T follicular helper cell (primary cell): ENCODE measurements at places on chromosomes 6 and 20.

DNA sequence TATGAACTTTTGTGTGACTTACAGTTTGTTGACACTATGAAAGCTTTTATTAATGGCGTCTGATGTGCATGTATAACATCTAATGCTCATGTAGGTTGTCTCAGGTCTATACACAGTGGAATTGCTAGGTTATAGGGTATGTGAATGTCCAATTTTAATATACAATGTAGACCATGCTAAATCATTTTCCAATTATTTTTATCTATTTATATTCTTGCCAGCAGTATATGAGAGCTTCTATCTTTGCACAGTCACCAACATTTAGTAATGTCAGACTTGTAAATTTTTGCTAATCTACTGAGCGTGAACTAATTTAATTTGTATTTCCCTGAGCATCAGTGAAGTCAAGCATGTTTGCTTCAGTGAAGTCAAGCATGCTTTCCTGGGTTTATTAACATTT is 64.4 kb downstream of the TPD52L1 start:
- no peak for DNase-seq

- no peak for DNase-seq
Measured at GRCh38 chr6:150517175-150517574, 82.5 kb upstream of the PLEKHG1 start.

- DNase-seq, result no peak
Measured at GRCh38 chr6:47844881-47845280, 63.0 kb downstream of the OPN5 start.

DNA sequence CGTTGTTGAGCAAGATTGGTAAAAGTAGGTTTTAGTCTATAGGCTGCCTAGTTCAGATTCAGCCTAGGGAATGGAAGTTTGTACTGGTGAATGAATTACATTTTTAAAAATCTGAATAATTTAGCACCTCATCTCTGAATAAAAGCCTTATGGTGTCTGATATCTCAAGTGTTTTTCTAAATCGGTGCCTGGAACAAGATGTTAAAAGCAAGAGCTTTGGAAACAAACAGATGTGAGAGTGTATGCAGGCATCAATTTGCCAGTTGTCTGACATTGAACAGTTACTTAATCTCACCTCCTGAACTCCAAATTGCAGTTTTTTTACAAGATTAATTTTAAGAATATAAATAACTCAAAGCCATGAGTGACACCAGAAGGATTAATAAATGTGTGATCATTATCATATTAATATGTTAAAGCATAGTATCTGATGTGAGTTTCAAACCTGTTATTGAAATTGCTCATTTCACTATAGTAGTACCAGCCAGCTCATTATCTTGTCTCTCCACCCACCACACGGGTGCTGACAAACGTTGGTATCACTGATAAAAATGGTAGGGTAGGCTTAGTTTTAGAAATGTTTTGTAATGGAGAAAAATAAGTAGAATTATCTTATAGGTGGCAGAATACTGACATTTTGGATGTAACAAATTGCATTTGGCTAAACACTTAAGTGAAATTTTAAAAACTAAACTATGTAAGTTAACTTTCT is 157.3 kb downstream of the FAM83B start:
- no peak for DNase-seq

DNA sequence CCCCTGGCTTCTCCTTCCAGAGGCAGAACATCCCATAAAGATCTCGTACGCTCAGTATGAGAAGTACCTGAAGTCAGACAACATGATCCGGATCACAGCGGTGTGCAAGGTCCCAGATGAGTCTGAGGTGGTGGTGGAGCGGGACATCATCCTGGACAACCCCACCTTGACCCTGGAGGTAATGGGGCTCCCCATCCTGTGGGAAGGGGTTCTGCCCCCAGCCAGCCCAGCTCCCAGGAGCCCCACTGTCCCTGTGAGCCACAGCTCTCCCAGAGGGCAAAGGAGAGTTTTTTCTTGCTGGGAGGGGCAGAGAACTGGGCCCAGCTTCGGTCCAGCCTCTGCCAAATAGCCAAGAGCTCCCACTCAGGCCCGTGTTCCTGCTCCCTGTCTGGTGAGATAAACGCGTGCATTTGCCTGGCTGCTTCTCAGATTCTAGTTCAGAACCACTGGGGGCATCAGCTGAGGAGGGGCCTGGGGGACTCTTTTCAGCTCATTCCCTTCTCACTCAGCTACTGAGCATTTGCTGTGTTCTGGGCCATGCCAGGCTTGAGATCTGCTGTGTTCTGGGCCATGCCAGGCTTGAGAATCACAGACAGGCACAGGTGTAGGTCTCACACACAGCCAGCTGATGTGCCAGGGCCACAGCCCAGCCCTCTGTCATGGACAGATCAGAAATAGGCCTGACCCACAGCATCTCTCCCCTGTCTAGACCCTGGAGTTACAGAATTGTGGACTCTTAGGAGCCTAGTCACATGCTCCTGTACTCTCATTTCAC is 39.5 kb downstream of the TGM3 start:
- DNase-seq, result no peak

GRCh38 chr20:57047281-57048026 is 219.0 kb downstream of the BMP7 start:
- DNase-seq, result no peak
